ENCODE measurements at places on chromosomes 2 and 18.

- DNase-seq = no peak
Observed at GRCh38 chr2:136247204-136247950, 129.4 kb upstream of the CXCR4 start.

DNA sequence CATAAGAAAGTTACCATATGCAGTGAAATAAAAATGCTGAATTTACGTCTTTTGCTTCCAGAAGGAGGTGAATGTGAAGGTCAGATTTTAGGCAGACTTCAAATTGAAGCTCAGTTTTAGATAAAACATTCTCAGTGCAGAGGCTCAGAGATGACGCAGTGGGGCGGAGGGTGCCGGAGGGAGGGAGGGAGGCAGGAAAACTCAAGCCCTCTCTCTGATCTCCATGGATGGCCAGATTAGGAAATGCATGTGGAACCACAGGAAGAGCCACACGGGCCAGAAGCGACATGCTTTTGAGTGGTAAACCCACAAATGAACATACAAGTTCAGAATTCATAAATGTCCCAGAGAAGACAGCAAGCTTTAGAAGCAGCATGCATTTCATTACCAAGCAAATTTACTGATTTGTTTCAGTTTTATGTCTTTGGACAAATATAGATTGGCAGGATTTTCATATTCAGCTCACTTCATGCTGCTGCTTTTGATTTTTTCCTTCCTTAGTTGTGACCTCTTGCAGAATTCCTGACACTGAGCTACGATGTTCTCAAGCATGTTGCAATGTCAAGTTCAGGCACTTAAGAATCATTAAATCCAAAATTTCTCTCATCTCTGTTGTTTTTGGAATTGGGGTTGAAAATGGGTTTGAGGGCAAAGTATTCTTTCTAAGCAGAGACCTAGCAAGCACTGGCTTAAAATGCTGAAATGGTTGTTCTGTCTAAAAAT, 29.7 kb upstream of the APCDD1 start:
- no peak for DNase-seq

GRCh38 chr2:240722796-240723735, 31.4 kb downstream of the AQP12A start:
- no peak for DNase-seq

GRCh38 chr2:20157193-20157891, 67.6 kb downstream of the SDC1 start:
- DNase-seq = no peak

DNA sequence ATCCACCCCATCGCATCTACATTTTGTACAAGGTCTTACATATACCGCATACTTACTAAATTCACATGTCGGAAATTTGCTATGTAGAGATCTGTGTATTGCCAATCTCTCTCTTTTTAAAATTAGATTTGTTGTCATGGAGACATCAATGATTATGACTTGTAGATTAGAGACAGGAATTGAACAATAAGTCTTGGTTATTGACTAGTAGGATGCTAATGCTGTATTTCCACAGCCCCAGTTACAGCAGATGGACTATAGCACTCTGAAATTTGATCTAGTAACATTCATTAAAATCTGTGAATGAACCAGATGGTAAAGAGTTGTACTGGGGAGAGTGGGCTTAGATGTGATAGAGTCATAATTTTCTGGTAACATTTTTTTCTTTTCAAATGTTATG, 805.7 kb downstream of the SLC4A3 start:
- DNase-seq = no peak

DNA sequence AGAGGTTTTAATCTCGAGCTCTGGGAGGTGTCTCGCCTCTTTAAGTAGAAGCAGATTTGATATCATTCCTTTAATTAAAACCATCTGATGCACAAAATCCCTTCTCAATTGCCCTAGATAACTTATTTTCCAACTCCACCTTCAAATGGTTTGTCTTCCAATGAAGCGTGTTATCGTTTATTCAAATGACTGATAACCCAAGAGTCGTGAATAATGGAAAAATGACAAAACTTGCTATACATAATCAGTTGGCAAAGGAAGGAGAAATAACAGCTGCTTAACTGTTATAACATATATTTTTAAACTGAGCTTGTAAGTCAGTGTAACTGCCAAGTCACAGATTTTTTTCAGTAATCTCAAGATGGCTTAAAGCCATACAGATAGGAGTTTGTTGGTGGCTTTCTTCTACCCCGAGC, 144.6 kb downstream of the QPCT start:
- DNase-seq = no peak

GRCh38 chr2:222854773-222855700, 5.8 kb upstream of the ACSL3 start:
- no peak for DNase-seq

DNA sequence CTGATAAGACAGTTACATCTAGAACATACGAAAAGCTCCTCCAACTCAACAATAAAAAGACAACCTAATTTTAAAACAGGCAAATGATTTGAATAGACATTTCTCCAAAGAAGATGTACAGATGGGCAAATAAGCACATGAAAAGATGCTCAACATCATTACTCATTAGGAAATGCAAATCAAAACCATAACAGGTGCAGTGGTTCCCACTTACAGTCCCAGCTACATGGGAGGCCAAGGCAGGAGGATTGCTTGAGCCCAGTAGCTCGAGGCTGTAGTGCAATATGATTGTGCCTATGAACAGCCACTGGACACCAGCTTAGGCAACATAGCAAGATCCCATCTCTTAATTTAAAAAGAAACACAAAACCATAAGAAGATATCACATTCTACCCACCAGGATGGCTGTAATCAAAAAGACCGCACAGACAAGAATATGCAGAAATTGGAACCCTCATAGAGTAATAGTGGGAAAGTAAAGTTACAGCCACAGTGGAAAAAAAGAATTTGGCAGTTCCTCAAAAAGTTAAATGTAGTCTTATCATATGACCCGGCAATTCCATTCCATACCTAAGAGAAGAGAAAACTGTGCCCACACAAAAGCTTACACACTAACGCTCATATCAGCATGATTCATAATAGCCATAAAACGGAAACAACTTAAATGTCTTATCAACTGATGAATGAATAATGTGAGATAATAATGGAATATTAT, 30.5 kb upstream of the ARMC9 start:
- DNase-seq = no peak

- DNase-seq = no peak
Observed at GRCh38 chr18:77339093-77339492, 89.4 kb downstream of the GALR1 start.

DNA sequence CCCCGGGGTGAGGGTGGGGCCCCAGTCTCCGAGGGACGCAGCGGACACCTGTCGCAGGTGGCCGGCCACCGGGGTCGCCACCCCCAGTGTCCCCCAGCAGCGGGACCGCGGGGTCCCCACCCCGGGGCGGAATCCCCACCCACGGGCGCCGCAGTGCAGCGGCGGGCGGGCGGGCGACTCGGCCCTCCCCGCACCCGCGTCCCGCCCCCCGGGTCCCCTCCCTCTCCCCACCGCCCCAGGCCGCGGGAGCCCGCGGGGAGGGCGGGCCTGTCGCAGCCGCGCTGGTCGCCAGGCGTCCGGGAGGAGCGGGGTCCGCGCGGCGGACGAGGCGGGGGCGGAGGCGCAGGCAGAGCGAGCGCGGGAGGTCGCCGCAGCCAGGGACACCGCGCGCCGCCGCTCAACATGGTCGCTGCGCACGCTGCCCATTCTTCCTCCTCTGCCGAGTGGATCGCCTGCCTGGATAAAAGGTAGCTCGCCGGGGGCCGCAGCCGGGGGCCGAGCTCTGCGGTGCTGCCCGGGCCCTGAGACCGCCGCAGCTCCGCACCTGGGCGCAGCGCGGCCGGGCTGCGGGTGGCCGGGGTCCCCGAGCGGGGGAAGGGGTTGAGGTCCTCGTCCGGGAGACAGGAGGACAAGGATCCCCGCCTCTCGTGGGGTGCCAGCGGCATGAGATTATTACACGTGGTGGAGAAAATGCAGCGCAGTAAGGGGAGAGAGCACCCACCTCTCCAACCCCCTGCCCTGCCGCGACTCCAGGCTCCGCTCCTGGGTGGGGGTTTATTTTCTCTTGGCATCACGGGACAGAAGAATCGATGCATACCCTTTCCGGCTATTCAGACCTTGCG, at the start of gene RAPGEF4:
TSS of gene RAPGEF4 (plus strand) at position 264 of the 842 bp plus-strand sequence. CDS start at position 403, 139 bp downstream.
- DNase-seq = no peak

DNA sequence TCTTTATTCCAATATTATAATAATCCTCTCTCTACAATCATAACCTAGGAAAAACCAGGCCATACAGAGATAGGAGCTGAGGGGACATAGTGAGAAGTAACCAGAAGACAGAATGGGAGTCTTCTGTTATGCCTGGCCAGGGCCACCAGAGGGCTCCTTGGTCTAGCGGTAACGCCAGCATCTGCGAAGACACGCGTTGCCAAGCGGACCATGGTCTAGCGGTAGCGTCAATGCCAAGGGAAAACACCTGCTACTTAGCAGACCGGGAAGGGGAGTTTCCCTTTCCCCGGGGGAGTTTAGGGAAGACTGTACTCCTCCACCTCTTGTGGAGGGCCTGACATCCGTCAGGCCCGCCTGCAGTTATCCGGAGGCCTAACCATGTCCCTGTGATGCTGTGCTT, 36.6 kb downstream of the ARL6IP6 start:
- DNase-seq = no peak

DNA sequence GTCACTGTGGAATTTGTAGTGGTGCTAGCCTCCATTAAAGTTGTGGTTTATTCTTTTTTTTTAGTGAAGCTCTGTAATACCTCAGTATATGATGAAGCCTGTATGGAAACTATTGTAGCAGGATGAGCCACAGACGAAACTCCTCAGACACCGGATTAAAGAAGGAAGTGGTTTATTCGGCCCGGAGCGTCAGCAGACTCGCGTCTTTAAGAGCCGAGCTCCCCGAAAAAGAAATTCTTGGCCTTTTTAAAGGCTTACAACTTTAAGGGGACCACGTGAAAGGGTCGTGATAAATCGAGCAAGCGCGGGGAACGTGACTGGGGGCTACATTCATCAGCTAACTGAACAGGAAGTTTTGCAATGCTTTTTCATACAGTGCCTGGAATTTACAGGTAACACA, 8.1 kb upstream of the CCL20 start:
- no peak for DNase-seq

- no peak for DNase-seq
Observed at GRCh38 chr2:11410101-11410500, 55.9 kb downstream of the E2F6 start.

- no peak for DNase-seq
Observed at GRCh38 chr2:44275927-44276303, 635 bp downstream of the SLC3A1 start.

DNA sequence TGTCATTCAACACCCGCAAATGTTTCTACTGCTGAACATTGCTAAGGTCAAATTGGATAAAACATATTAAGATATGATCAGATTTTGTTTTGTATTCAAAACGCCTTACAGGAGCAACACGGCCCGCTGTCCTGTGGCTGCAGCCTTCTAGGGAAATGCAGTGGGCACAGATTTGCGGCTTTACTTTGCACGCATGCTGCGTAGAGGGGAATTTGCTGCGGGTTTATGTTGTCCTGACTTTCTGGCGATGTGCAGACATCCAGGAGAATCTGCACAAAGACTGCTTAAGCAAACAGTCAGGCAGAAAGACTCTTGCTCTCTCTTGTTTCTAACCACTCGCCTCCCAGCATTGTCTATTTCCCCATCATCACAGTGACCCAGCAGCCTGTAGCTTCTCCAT, 88.3 kb downstream of the LRRC30 start:
- no peak for DNase-seq

DNA sequence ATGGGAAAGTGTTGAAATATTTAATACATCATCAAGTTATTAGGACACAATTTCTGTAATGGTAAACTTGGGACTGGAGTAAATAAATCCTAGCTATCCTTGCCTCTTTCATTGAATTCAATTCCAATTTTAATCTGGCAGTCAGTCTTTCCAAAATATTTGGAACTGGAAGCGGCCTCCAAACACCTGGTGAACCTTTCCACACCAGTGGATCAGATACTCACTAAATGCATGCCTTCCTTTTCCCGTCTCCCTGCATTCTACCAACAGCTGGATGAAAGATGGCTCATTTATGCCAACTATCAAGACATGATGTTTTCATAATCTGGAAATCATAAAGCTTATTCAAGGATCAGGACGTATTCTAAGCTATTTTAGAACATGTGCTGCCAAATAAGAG, 488.2 kb upstream of the SPHKAP start:
- no peak for DNase-seq

DNA sequence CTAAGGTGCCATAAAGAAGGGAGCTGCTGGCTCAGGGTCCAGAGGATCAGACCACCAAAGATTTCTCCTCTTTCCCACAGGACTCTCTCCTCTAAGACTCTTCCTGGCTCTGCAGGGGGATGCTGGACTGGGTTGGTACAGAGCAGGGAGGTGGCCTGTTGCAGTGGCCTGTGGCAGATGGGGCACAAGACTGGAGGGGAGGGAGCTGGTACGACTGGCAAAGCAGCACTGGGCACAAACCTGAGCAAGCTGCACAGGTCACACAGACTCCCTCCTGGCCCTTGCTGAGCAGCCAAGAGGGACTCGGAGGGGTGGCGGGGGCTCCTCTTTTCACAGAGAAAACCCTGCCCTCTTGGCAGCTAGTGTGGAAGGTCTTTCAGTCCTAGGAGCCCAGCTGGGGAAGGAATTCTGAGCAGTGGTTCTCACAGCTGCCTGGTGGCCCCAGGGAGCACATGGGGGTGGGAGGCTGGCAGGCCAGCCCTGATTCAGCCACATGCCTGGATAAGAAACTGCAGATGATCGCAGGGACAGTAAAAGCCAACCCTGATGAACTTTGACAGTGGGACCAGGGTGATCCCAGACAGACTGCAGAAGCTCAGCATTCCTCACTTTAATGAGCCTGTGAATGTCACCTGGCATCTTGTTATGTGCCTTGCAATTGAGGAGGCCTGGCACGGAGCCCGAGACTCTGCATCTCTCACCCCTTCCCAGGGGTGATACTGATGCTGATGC, 32.5 kb upstream of the ACAA2 start:
- no peak for DNase-seq

All from thoracic aorta (tissue), 2 donors.